ENCODE measurements at places on chromosomes 5 and 9. TPM values are rescaled to one million over a fixed set of nuclear protein-coding genes. Genes with fewer than 3 reads are reported as not detected.

DNA sequence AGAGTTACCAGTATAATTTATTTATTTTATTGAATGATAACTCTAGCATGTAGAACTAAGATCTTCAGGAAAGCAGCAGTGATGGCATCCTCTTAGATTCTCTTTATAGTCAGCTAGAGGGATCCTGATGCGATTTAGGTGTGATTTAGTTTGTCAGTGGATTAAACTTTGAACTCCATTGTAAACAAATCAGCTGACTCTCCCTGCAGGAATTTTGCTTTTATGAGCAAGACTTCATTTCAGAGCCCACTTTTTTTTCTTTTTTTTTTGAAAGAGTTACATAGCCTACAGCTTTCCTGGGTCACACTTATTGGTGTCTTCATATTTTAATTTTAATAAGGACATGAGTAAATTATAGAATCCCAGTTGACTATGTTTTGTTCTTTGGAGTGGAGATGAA, 93.8 kb upstream of the SEMA6A start:
- no peak for DNase-seq

DNA sequence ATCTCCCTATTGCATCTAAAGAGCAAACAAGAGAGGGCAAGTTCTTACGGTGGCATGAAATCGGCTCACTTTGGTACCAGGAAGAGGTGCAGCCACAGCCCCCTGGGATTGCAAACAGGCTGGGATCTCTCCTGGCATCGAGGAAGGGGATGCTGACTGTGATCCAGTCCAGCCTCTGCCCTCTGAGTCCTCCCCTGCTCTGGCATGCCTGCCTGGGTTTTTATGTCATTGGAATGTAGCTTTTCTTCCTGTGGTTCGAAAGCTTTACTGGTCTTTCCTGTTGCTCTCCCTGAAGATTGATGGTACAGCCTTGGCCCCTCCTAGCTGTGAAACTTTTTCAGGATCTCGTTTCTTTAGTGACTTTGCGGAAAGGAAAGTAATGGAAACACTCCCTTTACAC, 6.6 kb downstream of the SLC46A2 start:
- no peak for DNase-seq

DNA sequence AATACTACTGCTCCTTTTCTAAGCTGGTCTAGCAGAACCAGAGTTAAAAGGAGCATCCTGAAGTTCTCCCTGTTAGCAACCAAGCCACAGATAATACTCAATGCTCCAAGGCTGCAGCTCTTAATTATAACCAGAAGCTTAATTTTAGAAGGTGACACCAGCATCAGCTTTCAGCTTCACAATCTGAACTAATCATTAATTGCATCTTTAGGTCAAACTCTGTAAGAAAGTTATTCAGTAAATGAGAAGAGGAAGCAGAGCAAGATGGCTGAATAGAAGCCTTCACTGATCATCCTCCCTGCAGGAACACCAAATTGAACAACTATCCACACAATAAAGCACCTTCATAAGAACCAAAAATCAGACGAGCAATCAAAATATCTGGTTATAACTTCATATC, 38.5 kb downstream of the APBA1 start:
- DNase-seq = no peak

- DNase-seq = no peak
Measured at GRCh38 chr9:85858056-85858750, 82.7 kb upstream of the NAA35 start.

- DNase-seq = no peak
Measured at GRCh38 chr9:76067696-76068095, 177.2 kb downstream of the PCSK5 start.

- no peak for DNase-seq
Measured at GRCh38 chr5:33774341-33774740, 117.4 kb downstream of the ADAMTS12 start.

Gene TAF11L10
- total RNA-seq = not detected
